ENCODE measurements at places on chromosomes 3 and 15. TPM values are rescaled to one million over a fixed set of nuclear protein-coding genes. Genes with fewer than 3 reads are reported as not detected.

Gene ITGA11
- total RNA-seq, result 7.9 TPM

Gene CLDN18
- not detected for total RNA-seq

Gene FSTL1
- total RNA-seq, result 225 TPM

DNA sequence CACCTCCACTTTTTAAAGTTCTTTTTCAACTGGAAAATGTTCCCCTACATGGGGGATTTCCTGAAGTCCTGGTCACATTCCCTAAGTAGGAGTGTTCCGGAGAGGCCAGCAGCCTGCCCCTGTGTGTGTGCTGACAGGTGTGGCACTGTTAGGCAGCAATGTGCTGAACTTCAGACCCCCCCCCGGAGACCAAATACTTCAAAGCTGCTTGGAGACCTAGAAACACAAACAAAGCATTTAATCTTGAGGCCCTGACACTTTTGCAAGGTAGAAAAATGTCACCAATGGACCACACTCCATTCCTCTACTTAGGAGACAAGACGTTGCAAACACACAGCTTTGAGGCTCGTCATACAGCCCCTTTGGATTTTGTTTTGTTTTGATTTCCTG is 259.6 kb upstream of the CTNNB1 start:
- peak; percentile 41 for DNase-seq

DNA sequence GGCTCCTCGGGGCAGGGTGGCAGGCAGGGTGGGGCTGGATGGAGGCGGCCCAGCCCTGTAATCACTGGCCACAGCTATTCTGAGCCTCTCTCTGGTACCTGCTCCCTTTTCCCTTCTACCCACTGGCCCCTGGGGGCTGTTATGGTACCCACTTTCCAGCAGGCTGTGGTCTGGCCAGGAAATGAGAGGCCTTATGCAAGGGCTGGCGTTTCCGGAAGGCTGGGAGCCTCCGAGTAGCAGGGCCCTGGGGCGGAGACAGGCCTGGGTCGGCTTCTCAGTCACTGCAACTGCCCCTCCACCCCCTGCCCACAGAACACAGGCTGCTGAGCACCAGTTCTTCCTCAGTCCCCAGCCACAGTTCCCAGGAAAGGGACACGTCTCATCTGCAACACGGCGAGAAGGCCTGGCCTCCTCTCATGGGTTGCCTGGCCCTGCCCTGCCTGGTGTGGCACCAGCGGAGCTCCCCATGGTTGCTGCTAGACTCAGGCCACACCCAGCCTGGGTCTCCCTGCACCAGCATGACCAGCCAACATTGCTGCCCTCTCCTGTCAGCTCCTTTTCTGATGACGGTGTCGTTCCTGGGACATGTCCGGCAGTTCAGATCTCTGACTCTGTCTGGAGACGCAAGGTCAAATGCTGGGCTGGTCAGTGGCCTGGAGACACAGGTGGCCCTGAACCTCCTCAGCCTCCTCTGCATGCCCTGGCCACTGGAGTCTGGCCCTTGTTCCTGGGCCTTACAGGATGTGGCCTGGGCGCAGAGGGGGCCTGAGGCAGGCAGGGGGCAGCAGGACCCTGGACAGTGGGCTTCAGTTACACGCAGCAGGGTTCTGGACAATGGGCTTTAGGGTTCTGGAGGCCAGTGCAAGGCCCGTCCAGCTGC is 6.5 kb downstream of the CHST13 start:
- no peak for DNase-seq

DNA sequence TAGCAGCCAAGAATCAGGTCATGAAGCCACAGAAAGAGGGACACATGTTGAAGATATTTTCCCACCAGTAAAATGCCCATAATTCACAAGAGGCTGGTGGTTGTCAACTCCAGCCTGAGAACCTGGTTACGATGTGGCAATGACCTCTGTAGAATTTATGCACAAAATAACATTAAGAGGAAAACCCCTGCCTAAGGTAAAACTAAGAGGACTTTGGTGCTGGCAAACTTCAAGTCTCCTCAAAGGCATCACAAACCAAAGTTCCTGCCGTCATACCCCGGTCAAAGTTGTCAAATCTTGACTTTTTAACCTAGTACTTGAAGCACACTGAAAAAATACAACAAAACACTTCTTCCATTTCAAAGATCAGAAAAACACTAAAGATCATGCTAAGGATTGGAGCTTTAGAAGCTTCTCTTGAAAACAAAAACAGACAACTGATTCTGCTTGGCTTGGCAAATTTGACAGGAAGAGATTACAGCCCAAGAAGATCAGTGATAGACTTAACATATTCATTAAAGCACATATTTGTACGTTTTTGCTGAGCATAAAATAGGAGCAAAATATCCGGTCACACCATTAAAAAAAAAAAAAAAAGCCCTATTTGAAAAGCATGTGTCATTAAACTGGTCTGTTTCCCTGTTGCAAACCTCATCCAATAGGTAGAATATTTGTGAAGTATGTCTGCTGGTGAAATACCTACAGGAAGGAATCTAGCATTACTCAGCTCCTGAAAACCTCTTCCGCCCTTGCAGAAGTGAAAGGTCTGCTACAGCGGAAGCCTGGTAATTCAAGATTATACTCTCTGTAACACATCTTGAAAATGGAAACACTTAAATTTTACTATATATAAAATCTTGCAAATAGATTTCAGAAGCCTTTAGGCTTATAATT is 22.8 kb downstream of the EIF4E3 start:
- no peak for DNase-seq

GRCh38 chr3:194031867-194032635 is 103.9 kb upstream of the HES1 start:
- no peak for DNase-seq

DNA sequence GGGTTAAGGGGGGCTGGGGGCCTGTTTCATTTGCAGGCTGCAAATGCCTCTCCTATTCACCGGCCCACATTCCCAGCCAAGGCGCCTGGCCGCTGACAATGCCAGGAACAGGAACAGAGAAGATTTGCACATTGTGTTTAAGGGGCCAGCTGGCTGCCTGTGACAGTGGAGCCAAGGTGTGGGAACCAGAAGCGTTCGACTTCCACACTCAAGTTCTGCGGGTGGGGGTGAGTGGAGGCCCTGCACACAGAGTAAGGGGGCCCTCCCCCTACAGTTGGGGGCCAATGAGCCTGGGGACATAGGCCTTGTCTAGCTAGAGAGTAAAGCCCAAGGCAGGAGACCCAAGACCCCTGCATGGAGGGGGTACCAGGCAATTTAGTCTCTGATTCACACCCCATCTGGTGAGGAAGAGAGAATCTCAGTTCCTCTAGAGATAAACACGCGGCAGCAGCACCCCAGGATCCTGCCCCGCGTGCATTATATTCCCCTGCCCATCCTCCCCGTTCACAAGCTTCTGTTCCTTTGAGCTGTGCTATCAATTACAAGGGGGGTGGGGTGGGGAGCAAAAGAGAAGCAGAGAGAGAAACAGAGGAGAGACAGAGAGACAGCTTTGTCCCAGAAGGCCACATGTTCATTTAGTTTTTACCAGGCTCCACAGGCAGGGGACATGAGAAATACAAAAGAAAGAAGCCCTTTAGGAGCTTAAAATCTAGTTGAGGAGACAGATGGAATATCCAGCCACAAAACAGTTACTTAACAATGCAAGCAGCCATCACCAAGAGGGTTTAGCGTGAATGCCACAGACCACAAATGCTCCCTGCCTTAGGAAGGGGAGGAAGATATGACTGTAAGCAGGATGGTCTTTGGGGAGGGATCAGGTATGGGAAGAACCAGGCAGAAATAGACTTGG is 9.2 kb downstream of the IGDCC3 start:
- no peak for DNase-seq

Data from breast epithelium (tissue), 4 donors.